ENCODE measurements at places on chromosomes 6 and 20.

GRCh38 chr6:34455831-34456230 is 10.0 kb upstream of the PACSIN1 start:
- no peak for DNase-seq

DNA sequence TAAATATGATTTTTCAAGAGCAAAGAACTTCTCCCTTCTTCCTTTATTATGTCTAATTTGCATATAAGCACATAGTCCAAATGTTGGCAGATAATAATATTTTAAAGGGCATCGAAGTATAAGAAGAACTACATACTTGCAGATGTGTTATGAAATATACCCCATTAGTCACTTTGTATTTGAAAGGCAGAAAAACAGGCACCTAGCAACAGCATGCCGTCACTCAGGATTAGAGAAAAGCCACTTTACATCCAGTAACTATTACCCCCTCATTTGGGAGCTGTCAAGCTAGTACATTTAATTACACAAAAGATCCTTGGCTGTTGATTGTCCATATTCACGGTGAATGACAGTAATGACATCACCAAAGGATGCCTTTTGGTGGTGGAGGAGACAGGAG is 99.3 kb upstream of the ARMC2 start:
- no peak for DNase-seq

GRCh38 chr20:49904440-49905214 is 10.7 kb downstream of the SPATA2 start:
- DNase-seq, result no peak

- no peak for DNase-seq
Observed at GRCh38 chr20:12243327-12243726, 325.6 kb downstream of the BTBD3 start.

- DNase-seq, result no peak
Observed at GRCh38 chr6:45606831-45607400, 229.2 kb upstream of the SUPT3H start.

Data from AG09319 (cell line).